Fibroblast of villous mesenchyme (primary cell): ENCODE measurements at places on chromosomes 12 and 14. TPM values are rescaled to one million over a fixed set of nuclear protein-coding genes. Genes with fewer than 3 reads are reported as not detected.

Gene TSPAN19
- not detected in 2 replicates for total RNA-seq

Gene ZC3H14
- 83.1 and 85.5 TPM in 2 replicates for total RNA-seq

Gene KIF26A
- under 0.01 TPM in 2 replicates for total RNA-seq

Gene GEMIN2
- 34.5 and 35.4 TPM in 2 replicates for total RNA-seq

Gene ZBTB25
- total RNA-seq: 8.6 and 9.0 TPM in 2 replicates

Gene CPNE8
- total RNA-seq: 12.6 and 21.2 TPM in 2 replicates

Gene TEX52
- total RNA-seq: not detected in 2 replicates

DNA sequence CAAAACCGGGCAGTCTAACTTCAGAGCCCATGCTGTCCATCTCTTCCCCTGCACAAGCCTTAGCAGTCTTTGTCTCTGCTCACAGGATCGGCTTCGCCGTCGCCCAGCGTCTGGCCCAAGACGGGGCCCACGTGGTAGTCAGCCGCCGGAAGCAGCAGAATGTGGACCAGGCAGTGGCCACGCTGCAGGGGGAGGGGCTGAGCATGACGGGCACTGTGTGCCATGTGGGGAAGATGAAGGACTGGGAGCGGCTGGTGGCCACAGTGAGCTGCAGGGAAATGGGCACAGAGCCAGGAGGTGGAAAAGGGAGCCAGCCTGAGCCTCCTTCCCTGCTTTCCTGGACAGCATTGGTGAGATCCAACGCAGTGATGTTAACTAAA lies 14.2 kb upstream of the CARMIL3 start:
- DNase-seq: no peak

- DNase-seq: peak; percentile 17
Measured at GRCh38 chr12:9134981-9135628, 19.4 kb upstream of the A2M start.

DNA sequence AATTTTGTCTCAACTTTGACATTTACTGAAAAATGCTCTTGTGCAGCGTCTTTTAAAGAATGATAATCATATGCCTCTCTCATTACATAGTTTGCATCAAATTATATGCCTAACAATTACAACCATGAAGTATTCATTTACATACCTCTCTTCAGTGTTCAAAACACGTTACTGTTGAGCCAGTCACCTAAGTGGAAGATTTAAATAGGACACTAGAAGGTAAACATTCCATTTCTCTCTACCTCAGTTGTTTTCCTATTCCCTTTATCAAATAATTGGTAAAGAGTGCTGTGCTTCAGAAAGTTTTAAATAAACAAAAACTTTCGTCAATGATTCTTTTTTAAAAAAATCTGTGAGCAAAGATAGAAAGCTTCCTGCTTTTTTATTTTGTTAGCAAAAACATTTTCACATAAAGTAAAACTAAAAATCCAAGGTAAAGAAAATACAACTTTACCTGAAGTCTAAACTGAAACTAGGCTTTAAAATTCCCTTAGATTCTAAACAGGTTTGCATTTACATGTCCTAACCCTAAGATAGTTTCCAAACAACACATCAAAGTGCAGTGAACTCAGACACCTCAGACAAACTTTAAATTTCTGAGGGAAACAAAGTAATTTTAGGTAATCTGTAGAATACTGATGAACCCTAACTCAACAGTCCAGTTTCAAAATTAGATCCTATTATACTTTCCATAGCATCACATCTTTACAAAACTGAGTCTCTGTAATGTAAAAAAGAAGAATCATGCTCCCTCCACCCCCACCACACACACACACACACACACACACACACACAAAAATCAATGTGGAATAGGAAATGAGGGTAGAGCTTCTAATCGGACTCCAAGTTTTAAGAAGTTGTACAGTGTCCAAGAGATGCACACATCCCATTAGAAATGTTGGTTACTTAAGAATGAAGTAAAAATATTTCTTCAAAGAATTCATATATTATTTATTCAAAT lies 46.2 kb downstream of the PAWR start:
- no peak for DNase-seq

DNA sequence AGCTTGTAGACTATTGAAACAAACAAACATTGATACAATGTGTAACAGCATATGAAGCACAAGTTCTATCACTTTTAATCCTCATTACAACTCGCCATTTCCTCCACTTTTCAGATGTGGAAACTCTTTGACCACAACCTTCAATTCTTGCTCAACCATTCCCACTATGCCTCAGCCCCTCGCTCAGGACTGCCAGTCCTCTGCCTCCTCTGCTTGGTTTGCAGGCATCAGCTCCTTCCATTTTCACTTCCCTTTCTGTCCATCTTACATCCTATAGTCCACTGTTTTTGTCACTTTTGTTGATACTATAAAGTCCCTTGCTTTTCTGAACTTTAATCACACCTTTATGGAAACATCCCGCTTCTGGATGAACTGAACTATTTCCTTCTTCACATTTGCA lies 28.2 kb upstream of the CD27 start:
- no peak for DNase-seq

- DNase-seq: peak; percentile 27
Measured at GRCh38 chr14:44966601-44967336, 4.8 kb downstream of the TOGARAM1 start.

DNA sequence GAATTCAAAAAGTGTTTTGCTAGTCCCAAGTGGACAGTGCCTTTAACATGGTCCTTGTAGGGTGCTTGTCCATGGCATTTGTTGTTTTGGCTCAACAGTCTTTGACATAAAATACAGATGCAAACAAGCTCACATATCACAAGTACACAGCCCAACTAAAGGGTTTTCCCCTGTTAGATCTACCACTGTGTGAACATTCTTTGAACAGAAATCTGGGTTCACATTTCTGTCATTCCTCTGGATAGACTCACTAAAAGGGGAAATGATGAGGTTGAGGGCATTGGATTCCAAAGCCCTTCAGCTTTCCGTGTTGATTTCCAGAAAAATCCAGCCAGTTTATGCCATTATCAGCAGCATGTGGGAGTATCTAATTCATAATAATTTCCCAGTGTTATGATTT lies 54.1 kb downstream of the EP400 start:
- no peak for DNase-seq

GRCh38 chr14:68603533-68604360 lies 189.1 kb downstream of the ZFP36L1 start:
- DNase-seq: no peak

DNA sequence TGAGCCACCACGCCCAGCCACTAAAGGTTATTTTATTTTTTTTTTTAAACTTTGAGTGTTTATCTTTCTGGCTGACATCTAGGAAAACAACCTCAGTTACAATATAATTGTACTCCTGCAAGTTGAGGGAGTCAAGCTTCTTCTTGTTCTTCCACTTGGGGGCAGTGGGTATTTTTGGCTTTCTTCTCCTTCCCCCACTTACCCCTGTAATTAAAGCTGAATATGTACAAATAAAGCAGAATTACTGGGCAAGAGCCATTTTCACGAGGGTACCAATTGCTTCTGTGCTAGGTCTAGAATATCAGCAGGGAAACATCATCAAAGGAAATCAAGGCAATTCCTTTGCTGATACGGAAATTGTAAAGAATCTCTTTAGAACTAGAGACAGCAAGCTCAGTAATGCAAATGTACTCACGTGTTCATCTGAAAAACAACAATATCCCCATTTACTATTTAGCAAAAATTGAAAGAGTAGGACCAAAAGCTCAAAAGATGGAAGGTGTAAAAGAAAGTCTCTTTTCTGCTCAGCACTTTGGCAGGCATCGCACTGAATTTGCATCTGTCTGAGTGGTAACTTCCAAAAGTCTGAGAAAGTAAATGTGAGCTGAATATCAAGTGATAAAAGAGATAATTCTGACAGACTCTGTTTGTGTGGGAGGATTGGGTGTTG lies 72.8 kb downstream of the TAOK3 start:
- peak; percentile 13 for DNase-seq

DNA sequence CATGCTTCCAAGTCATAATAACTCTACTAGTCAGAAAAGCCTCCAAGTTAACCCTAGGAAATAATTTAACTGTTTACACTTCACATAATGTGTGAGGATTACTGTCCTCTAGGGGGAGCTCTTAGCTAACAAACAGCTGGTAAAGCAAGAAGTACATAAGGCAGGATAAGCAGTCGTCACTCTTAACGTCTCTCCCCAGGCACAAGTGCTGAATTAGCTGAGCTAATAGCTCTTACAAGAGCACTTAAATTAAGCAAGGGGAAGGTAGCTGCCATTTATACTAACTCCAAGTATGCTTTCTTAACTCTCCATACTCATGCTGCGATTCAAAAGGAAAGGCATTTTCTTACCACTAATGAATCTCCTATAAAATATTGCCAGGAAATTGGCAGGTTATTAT lies 79.3 kb upstream of the TSPAN11 start:
- peak; percentile 79 for DNase-seq

GRCh38 chr14:51732494-51733112 lies 80.9 kb downstream of the FRMD6 start:
- no peak for DNase-seq

- no peak for DNase-seq
Measured at GRCh38 chr12:49964849-49965624, 3.4 kb downstream of the AQP5 start.

GRCh38 chr12:70929029-70929428 lies 8.5 kb upstream of the PTPRR start:
- no peak for DNase-seq

DNA sequence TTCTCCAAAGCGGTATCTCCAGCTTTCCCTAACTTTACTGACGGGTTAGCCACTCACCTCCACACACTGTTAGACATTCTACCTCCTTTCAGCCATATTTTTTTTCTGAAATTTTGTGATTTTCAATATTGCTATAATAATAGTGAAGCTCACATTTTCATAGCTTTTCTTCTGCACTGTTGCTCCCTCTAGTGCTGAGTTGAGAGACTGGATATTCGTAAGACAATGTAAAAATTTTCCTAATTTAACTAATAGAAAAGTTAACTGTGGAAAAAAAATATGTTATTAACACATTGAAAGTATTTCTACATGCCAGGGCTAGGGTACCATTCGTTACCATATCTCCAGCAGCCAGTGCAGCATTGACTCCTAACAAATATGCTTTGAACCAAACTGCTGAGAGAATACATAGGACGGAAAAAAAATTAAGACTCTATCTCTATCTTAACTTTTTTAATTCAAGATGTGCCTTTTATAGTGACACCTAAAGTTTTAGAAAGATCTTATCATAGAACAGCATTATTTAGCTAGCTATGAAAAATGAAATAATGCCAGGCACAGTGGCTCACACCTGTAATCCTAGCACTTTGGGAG lies 48.7 kb upstream of the ABCC9 start:
- peak; percentile 45 for DNase-seq

DNA sequence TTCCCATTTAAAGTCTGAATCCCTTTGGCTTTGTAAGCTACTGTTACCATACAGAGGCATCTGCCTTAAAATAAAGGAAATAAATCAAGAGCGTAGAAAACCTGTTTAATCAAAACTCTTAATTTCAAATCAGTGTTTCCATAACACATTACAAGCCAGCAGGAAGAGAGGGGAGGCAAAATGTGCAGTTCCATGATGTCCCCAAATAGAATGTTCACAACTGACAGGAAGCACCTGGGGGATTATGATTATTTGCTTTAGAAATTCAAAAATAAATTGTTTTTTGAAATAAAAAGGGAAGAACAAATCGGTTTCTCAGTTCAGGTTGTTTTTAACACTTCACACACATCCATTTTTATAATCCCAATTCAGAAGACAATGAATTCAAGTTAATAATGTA lies 21.4 kb downstream of the SOCS2 start:
- DNase-seq: no peak

DNA sequence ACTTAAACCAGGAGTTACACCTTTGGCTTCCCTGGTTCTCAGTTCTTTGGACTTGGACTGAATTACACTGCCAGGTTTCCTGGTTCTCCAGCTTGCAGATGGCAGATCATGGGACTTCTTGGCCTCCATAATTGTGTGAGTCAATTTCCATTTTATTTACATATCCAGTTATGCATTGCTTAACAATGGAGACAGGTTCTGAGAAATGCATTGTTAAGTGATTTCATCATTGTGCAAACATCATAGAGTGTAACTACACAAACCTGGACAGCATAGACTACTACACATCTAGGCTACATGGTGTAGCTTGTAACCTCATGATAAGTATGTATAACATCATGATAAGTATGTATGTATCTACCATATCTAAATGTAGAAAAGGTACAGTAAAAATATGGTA lies 276.1 kb upstream of the BTG1 start:
- DNase-seq: peak; percentile 36

DNA sequence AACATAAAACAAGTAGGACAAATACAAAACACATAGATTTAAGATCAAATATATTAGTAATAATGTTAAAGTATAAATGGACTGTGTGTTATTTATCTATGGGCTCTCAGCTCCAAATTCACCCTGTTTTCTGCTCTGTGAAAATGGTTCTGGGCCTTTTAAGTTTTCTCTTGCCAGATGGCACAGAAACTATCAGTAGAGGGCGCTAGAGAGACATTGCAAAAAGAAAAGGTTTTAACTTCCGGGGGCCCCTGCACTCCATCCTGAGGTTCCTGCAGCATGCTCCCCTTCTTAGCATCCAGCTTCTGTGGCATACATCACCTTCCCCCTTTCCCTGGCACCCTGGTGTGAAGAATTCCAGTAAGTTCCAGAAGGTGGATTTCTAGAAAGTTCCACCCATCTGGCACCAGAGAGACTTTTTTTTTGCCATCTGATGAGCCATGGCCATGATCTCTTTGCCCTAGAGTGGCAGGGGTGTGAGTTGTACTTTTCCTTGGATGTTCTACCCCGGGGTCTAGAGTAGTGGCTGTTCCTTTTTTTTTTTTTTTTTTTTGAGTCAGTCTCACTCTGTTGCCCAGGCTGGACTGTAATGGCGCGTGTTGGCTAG lies 29.3 kb downstream of the ZCRB1 start:
- DNase-seq: peak; percentile 14

DNA sequence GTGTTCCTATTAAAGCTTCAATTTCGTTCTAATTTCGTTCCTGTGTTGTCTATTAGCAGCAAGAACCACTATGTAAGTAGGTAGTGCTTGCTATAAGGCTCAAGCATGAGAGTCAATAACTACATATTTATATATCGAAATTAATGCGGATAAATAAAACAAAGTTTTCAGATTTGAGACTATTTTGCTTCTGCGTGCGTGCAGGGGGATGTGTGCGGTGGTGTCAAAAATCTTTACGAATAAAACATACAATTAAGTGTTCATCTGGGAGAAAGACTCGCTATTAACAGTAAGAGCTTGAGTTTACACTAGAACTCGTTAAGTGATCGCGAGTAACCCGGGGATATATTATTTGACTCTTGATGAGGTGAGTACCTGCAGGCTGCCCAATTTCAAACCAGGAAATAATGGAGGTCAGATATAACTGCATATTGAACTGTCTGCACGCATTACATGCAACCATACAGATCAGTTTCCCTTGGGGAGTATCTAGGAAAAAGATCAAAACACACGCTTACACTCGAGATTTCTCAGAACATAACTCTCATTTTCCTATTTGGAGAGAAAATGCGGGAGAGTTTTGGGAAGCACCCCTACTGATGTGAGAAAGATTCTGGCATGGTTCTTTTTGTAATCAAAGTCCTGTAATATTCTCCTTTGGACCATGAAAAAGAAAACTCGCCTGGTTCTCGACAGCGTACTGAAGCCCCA lies 813 bp downstream of the TWF1 start:
- DNase-seq: peak; percentile 13

GRCh38 chr14:89240414-89240813 lies 176.6 kb downstream of the FOXN3 start:
- DNase-seq: peak; percentile 34
